ENCODE measurements at places on chromosomes 11 and 22.

GRCh38 chr11:76577921-76578653 lies 92.5 kb downstream of the LRRC32 start:
- DNase-seq, result no peak

- DNase-seq, result no peak
Observed at GRCh38 chr11:16825968-16826367, 87.5 kb downstream of the C11orf58 start.

DNA sequence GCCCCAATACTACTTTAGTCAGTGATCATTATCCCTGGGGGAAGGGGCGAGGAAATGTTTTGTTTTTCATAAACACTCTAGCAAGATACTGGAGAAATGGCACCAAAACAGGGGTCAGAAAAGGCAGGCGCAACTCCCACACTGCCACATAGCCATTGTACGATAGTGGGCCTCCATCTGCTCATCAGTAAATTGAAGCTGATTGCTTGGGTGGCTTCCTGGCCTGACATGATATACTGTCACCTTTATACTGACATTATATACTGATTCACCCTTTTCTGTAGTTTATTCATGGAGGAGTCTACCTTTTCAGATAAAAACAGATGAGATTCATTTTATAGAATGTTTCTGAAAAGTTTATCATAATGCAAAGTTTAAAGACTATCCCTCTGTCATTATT lies 51.6 kb upstream of the CCDC34 start:
- no peak for DNase-seq

GRCh38 chr11:19659529-19659928 lies 53.1 kb upstream of the NAV2 start:
- DNase-seq, result no peak

DNA sequence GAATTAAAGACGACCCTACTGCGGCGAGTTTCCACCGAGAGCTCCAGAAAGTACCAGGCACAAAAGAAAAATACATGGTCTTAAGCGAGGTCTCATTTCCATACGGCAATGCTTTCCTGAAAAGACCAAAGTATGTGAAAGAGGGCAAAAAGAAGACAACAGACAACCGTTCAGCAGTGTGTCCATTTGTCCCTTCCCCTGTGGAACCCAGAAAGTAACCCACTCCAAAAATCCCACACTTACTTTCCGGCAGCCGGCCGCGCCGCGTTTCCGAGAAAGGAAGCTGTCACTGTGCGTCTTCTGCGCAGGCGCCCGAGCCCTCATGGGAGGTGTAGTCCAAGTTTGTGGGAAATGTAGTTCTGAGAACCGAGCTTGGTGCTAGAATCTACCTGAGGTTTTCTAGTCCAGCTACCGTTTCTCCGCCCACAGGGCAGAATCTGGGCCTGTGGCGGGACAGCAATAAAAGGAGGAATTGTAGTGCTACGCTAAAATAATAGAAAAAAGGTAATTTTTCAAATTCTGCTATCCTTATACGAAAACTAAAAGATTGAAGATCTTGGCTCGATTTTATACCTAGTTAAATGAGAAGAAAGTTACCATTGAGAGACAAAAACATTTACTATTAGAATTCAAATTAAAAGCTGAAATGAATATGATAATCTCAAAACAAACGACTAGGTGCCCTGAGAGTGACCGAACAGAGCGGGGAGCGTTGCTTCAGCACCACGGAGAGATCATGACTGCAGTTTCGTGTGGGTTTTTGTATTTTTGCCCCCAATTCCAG lies at the start of gene PUS3:
Gene PUS3, minus strand, starts transcription at position 280 of the 784 bp plus-strand sequence. CDS start 6,922 bp downstream, outside the sequence.
- DNase-seq, result peak; percentile 79

DNA sequence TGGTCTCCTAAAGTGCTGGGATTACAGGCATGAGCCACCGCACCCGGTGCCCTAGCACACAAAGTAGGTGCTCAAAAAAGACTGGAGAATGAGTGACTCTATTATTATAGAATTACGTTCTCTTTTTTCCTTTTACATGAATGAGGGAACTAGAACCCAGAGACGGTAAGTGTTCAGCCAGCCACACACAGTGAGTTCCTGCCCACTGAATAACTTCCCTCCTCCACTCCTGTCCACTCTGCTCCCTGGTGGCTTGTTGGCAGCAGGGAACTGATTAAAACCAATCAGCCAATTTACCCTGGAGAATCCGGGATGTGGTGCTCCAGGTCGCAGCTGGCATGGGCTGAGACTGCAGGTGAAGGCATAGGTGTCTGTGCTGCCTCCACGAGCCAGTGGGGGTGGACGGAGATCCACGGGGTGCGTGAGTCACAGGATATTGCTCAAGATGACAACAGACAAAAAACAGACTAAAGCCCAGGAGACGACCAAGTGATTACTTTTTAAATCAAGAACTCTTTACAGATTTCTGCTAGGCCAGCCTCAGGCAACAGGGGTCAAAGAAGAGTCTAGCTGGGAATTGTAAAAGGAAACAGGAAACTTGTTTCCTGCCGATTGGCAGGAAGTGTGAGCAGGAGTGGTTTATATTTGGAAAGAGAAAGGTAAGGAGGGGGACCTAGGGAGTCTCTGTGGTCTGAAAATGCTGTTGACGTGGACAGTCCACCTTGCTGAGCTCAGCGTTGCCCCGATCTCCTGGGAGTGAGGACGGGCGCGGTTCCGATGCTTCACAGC lies 95.2 kb upstream of the TP53I11 start:
- DNase-seq, result no peak

DNA sequence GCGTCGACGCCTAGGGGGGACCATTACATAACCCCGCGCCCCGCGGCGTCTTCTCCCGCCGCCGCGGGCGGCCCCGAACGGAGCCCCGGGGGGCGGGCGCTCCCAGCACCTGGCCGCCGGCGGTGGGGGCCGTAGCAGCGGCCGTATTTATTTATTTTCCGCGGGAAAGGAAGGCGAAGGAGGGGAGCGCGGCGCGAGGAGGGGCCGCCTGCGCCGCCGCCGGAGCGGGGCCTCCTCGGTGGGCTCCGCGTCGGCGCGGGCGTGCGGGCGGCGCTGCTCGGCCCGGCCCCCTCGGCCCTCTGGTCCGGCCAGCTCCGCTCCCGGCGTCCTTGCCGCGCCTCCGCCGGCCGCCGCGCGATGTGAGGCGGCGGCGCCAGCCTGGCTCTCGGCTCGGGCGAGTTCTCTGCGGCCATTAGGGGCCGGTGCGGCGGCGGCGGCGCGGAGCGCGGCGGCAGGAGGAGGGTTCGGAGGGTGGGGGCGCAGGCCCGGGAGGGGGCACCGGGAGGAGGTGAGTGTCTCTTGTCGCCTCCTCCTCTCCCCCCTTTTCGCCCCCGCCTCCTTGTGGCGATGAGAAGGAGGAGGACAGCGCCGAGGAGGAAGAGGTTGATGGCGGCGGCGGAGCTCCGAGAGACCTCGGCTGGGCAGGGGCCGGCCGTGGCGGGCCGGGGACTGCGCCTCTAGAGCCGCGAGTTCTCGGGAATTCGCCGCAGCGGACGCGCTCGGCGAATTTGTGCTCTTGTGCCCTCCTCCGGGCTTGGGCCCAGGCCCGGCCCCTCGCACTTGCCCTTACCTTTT lies at the start of gene EP300:
Gene EP300, plus strand, starts transcription at position 570 of the 795 bp plus-strand sequence. CDS start 413 bp downstream, outside the sequence.
- peak; percentile 54 for DNase-seq

DNA sequence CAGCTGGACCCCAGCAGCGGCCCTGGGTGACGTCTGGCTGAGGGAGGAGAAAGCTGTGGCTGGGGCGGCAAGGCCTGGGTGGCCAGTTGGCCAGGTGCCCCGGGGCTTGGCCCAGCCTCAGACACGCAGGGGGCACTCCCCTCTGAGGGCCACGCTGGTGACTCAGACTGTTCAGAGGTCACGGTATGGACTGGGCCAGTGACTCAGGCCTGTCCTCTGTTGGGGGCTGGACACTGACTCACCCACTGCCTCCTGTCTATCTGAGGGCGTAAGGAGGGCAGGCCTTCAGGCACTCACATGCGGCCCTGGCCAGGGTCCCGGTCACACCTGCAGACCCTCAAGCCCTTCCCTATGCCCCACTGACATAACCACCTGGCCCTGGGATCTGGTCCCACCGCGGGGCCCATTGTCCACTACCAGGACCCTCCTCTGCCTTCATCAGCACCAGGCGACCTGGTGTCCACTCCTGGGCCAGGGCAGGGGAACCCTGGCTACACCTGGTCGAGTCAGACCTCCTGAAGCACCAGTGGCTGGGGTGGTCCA lies 3.7 kb upstream of the MUC5AC start:
- peak; percentile 22 for DNase-seq

GRCh38 chr22:45966320-45966894 lies 10.6 kb downstream of the WNT7B start:
- DNase-seq, result no peak

GRCh38 chr22:50471962-50472361 lies 2.9 kb downstream of the SBF1 start:
- DNase-seq, result no peak

- no peak for DNase-seq
Observed at GRCh38 chr22:44603767-44604166, 98.2 kb upstream of the PRR5 start.

Data from thoracic aorta (tissue), 2 donors.